ENCODE measurements at places on chromosomes 1 and 21.

GRCh38 chr1:28056129-28056925 is 32.1 kb downstream of the EYA3 start:
- peak; percentile 44 for DNase-seq

DNA sequence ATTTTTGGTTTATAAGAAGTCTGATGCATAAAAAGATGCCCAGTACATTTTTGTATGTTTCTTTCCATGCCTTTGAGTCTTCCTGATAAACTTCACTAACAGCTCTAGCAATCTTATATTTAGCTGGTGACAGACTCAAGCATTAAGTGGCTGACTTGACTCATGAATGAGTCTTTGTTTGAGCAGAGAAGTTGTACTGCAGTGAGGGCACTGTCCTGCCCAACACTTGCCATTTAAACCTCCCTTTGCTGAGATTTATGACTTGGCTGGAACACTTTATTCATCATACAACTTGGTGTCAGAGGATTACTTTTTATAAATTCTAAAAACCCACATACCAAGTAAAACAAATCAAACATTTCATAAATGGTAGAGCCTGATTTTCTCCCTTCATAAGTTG is 14.6 kb upstream of the CAMSAP2 start:
- no peak for DNase-seq

GRCh38 chr1:2112280-2112701 is 62.1 kb downstream of the PRKCZ start:
- DNase-seq = no peak

GRCh38 chr1:71135571-71135970 is 54.7 kb upstream of the ZRANB2 start:
- DNase-seq = no peak

GRCh38 chr1:116111524-116112021 is 374 bp downstream of the MAB21L3 start:
- no peak for DNase-seq

GRCh38 chr1:230083053-230083452 is 16.0 kb downstream of the GALNT2 start:
- DNase-seq = no peak
